ENCODE measurements at places on chromosomes 7 and 10. TPM values are rescaled to one million over a fixed set of nuclear protein-coding genes. Genes with fewer than 3 reads are reported as not detected.

DNA sequence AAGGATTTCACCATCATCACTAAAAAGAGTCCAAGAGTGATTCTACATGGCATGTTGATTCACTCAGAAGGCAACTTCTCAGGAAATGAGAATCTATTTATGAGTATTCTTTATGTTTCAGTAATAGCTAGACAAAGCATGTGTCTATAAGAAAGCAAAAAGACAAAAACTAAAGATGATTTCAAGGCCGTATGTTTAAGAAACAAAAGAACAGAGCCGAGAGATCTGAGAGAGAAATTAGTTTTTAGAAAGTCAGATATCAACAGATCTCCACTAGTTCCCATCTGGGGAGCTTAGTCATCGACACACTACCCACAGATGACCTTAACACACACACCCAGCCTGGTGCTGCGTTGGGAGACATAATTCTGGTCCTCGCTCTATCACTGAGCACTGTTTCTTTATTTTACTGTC, 21.0 kb downstream of the PIP4K2A start:
- H3K4me3 ChIP-seq = no peak overlapping the region
- no peaks in the 10 kb centered on the region for H3K27me3 ChIP-seq
- no peaks in the 10 kb centered on the region for H3K36me3 ChIP-seq
- H3K27ac ChIP-seq = no peak overlapping the region
- DNase-seq = no peak
- H3K4me1 ChIP-seq = no peaks in the 10 kb centered on the region

GRCh38 chr10:114943000-114943399, 5.0 kb downstream of the TRUB1 start:
- no peak for DNase-seq
- H3K4me3 ChIP-seq = no peak overlapping the region
- peaks cover 47% of the 10 kb centered on the region for H3K36me3 ChIP-seq
- no peaks in the 10 kb centered on the region for H3K27me3 ChIP-seq

DNA sequence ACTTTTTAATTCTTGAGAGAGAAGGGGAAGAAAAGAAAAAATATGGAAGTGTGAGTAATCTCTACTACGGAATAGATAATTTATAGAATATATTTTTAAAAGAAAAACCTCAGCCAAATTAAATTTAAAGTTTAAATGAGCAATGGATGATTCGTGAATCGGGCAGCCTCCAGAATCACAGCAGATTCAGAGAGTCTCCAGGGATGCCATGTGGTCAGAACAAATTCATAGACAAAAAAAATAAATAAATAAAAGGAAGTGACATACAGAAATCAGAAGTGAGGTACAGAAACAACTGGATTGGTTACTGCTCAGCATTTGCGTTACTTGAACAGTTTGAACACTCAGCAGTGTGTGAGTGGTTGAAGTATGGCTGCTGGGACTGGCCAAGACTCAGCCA, 53.0 kb downstream of the PHYHIPL start:
- no peaks in the 10 kb centered on the region for H3K36me3 ChIP-seq
- no peak for DNase-seq
- no peak overlapping the region for H3K27ac ChIP-seq
- H3K4me1 ChIP-seq = no peaks in the 10 kb centered on the region
- no peak overlapping the region for H3K4me3 ChIP-seq
- H3K27me3 ChIP-seq = no peaks in the 10 kb centered on the region

DNA sequence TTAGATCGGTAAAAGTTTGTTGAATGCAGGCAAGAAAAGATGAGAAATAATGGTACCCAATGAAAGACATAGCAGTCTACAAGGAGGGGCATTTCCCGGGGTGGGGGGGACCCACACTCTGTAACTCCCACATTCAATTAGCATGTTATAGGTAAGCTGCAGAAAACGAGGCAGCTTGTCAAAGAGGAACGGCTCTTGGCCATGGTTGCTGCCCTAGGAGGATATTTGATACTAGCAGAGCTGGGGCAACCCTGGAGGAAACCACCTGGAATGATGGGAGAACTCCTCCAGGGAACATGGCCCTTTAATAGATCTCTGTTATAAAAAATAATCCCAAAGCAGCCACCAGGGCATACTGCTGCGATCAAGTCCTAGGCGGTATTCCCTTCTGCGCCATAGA, 98.5 kb downstream of the EGFR start:
- H3K4me3 ChIP-seq = no peak overlapping the region
- DNase-seq = no peak
- no peaks in the 10 kb centered on the region for H3K4me1 ChIP-seq
- no peaks in the 10 kb centered on the region for H3K27me3 ChIP-seq
- H3K27ac ChIP-seq = no peak overlapping the region
- H3K36me3 ChIP-seq = no peaks in the 10 kb centered on the region

- H3K27ac ChIP-seq = no peak overlapping the region
- no peaks in the 10 kb centered on the region for H3K27me3 ChIP-seq
- no peak for DNase-seq
- no peak overlapping the region for H3K4me3 ChIP-seq
Measured at GRCh38 chr10:75137533-75138438, 26.3 kb downstream of the SAMD8 start.

DNA sequence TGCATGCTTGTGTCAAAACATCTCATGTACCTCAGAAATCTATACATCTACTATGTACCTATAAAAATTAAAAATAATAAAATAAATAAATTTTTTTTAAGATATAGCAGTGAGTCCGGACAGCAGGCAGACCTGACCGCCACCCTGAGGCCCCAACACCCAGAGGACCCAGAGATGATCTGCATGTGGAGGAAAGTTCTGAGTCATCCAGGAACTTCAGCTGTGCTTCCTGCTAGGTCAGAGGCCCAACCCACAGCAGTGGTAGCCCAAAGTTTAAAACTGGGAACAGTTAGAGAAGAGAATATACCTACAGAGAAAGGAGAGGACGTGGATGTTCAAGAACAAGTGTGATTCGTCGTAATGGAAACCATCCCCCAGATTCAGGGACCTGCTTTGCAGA, 683.7 kb upstream of the NRP1 start:
- H3K4me1 ChIP-seq = no peaks in the 10 kb centered on the region
- no peaks in the 10 kb centered on the region for H3K36me3 ChIP-seq
- H3K4me3 ChIP-seq = no peak overlapping the region
- H3K27me3 ChIP-seq = no peaks in the 10 kb centered on the region
- no peak for DNase-seq

- peaks cover 19% of the 10 kb centered on the region for H3K36me3 ChIP-seq
- H3K27me3 ChIP-seq = no peaks in the 10 kb centered on the region
- peak overlapping the region; percentile 100 for H3K27ac ChIP-seq
- DNase-seq = peak; percentile 95
Measured at GRCh38 chr7:2353936-2354185, 766 bp upstream of the EIF3B start.

DNA sequence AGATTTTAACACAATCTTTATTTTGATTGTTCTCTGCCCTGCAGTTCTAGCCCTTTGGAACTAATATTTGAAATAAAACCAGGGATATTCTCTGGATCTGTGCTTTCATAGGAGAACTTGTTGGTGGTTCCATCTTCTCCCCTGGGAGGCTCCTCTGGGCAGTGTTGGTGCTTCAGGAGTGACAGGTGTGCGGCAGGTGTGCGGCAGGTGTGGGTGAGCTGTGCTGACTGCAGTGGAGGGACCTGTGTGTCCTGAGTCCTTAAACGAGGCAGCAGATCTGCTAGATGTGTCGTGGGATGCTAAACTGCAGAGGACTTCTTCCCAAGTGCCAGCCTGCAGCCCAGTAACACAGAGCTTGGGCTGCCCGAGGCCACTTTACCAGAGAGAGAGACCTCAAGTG, 98.4 kb downstream of the LYZL1 start:
- no peaks in the 10 kb centered on the region for H3K36me3 ChIP-seq
- no peaks in the 10 kb centered on the region for H3K27me3 ChIP-seq
- DNase-seq = no peak
- H3K4me3 ChIP-seq = no peak overlapping the region

DNA sequence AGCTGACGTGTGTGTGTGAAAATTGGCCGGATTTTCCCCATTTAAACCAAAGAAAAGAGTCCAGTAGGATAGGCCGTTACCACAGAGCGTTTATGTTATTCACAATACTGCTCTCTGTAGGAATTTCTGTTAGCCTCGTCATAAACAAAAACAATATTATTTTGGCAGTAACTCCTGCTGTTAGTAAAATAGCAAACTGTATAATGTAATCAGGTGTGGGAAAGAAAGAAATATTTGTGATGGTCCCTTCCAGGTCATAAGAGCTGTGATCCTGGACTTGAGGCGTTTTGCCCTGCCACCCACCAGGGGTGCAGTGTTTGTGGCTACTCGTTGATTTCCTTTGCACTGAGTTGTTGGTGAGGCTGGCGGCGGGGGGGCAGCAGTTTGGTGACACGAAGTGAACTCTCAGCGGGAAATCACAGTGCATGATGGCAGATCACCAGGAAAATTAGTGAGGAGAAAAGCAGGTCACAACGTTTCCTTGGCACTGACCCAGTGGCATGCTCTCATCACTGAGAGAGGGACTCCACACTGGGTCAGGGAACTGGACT, 2.8 kb downstream of the EEPD1 start:
- H3K4me1 ChIP-seq = peaks cover 30% of the 10 kb centered on the region
- H3K36me3 ChIP-seq = no peaks in the 10 kb centered on the region
- DNase-seq = peak; percentile 74
- H3K27ac ChIP-seq = no peak overlapping the region

GRCh38 chr10:81603106-81603620, 271.8 kb upstream of the NRG3 start:
- H3K36me3 ChIP-seq = no peaks in the 10 kb centered on the region
- no peaks in the 10 kb centered on the region for H3K27me3 ChIP-seq

- H3K4me1 ChIP-seq = no peaks in the 10 kb centered on the region
- peak; percentile 67 for DNase-seq
- no peak overlapping the region for H3K27ac ChIP-seq
- no peak overlapping the region for H3K4me3 ChIP-seq
- no peaks in the 10 kb centered on the region for H3K36me3 ChIP-seq
Measured at GRCh38 chr10:132451506-132452215, 54.7 kb downstream of the PWWP2B start.

DNA sequence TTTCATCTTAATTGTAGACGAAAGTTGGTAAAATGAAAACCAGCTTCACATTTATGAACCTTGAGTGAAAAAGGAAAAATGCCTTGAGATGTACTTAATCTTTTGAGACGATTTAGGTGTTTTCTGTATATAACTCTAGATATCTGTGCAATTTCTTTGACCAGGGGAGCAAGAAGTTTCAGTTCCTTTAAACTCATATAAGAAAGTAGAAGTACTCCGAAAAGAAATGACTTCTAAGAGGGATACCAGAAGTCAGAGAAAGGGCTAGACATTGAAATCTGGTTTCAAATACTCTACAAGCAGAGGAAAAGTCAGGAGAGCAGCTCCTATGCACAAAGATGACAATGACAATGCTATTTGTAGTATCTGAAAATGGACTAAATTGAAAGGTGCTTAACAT, 303.7 kb downstream of the BAMBI start:
- no peaks in the 10 kb centered on the region for H3K4me1 ChIP-seq
- no peak overlapping the region for H3K4me3 ChIP-seq
- no peak for DNase-seq
- H3K36me3 ChIP-seq = no peaks in the 10 kb centered on the region
- no peaks in the 10 kb centered on the region for H3K27me3 ChIP-seq
- no peak overlapping the region for H3K27ac ChIP-seq

DNA sequence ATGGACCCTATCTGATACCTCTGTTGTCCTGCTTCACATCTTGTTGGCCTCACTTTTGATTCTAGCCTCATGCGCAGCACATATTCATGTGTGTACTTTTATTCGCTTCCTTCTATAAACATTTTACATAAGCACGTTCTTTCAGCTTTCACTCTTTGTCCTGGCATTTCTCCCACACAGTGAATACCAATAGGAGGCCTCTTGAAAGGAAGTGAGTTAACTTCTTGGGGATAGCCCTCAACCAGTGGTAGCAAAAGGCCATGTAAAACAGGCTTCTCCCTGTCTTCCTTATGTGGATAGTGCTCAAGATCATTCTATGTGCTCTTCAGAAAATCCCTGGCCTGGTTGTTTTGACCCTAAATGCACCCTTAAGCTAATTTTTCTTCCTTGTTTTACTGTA, 633.9 kb upstream of the MBL2 start:
- H3K36me3 ChIP-seq = no peaks in the 10 kb centered on the region
- no peak overlapping the region for H3K27ac ChIP-seq
- H3K4me3 ChIP-seq = no peak overlapping the region

DNA sequence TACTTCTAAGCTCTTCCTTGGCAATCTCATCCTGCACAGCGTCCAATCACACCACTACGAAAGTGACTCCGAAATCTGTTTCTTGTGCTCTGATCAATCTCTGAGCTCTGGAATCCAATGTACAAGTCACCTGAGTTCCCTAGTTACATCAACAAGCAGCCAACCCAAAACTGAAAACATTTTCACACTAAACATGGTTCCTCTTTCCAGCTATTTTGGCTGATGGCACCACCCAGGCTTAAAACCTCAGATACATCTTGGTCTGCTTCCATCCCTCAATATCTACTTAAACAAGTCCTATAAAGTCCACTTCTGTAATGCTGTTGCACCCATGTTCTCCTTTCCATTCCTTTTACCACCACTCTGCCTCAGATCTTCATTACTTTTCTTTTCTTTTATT, 3.6 kb downstream of the BLOC1S2 start:
- H3K4me1 ChIP-seq = peaks cover 6% of the 10 kb centered on the region
- H3K27ac ChIP-seq = no peak overlapping the region
- no peaks in the 10 kb centered on the region for H3K27me3 ChIP-seq
- no peak for DNase-seq
- peaks cover 43% of the 10 kb centered on the region for H3K36me3 ChIP-seq

DNA sequence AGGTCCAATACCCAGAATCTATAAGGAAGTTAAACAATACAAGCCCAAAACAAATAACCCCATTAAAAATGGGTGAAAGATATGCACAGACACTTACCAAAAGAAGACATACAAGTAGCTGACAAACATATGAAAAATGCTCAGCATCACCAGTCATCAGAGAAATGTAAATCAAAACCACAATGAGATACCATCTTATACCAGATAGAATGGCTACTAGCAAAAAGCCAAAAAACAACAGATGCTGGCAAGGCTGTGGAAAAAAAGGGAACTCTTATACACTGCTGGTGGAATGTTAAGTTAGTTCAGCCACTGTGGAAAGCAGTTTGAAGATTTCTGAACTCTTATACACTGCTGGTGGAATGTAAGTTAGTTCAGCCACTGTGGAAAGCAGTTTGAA, 331.1 kb downstream of the KIF20B start:
- H3K27me3 ChIP-seq = no peaks in the 10 kb centered on the region
- H3K4me1 ChIP-seq = no peaks in the 10 kb centered on the region
- H3K36me3 ChIP-seq = no peaks in the 10 kb centered on the region
- no peak overlapping the region for H3K27ac ChIP-seq
- no peak overlapping the region for H3K4me3 ChIP-seq

DNA sequence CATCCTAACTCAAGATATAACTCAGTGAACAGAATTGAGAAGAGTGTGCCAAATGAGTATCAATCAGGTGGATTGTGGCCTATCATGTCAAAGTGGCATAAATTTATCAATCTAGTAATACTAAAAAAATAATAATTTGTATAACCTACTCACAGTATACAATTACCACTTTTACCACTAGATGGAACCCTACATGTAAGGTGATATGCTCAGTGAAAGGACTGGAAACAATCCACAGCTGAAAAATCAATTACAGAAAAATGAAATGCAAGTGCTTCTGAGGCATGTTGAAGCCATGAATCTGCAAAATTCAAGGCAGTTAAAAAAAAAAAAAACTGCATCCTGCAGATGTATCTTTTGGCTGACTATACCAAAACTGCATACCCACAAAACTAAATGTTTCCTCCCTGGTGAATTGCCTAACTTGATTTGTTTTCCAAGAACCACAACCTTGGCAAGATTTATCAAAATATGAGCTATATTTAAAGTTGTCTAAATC, 13.9 kb downstream of the ARHGAP19 start:
- no peak overlapping the region for H3K4me3 ChIP-seq
- H3K27me3 ChIP-seq = no peaks in the 10 kb centered on the region
- DNase-seq = no peak
- H3K4me1 ChIP-seq = no peaks in the 10 kb centered on the region
- H3K36me3 ChIP-seq = no peaks in the 10 kb centered on the region

Gene PON1
- total RNA-seq = 0.48 TPM

Gene CYP26C1
- total RNA-seq = 0.35 TPM

Gene NUTM2E
- total RNA-seq = 0.63 TPM

Gene CLEC2L
- total RNA-seq = 0.26 TPM
